ENCODE measurements at places on chromosomes 6 and 20.
A peak's percentile ranks its signal among the peaks of the same experiment; 100 is the strongest.

- DNase-seq, result no peak
Measured at GRCh38 chr6:134741200-134741536, 208.7 kb downstream of the ALDH8A1 start.

DNA sequence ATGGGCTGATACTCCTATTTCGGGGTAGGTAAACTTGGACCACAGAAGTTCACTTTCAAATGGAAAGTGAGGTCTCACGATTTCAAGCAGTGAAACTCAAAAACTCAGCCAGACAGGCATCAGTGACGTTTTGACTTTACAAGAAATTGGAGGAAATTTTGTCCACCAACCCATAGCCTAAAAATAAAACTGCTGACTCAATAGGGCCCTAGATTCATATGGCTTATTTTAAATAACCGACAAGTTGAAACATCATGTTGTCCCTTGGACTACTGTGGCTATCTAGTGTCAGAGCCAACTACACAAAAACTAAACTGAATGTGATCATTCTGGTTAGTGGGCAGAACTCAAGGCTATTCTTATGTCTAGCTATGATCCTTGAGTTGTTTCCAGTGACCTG, 486.3 kb downstream of the GRIK2 start:
- DNase-seq, result no peak

GRCh38 chr6:147508042-147508865, at the start of gene SAMD5:
Gene SAMD5 (plus strand): TSS chr6:147508690. CDS start chr6:147508929, 239 bp downstream.
- no peak for DNase-seq

DNA sequence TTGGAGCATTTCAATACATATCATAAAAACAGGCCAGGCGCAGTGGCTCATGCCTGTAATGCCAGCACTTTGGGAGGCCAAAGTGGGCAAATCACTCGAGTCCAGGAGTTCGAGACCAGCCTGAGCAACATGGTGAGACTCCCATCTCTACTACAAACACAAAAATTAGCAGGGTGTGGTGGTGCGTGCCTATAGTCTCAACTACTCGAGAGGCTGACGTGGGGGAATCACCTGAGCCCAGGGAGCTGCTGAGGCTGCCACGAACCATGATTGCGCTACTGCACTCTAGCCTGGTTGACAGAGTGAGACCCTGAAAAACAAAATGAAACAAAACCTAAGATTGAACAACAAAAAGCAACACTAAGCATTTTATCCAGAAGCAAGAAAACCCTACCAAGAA, 47.2 kb downstream of the BACH2 start:
- no peak for DNase-seq

DNA sequence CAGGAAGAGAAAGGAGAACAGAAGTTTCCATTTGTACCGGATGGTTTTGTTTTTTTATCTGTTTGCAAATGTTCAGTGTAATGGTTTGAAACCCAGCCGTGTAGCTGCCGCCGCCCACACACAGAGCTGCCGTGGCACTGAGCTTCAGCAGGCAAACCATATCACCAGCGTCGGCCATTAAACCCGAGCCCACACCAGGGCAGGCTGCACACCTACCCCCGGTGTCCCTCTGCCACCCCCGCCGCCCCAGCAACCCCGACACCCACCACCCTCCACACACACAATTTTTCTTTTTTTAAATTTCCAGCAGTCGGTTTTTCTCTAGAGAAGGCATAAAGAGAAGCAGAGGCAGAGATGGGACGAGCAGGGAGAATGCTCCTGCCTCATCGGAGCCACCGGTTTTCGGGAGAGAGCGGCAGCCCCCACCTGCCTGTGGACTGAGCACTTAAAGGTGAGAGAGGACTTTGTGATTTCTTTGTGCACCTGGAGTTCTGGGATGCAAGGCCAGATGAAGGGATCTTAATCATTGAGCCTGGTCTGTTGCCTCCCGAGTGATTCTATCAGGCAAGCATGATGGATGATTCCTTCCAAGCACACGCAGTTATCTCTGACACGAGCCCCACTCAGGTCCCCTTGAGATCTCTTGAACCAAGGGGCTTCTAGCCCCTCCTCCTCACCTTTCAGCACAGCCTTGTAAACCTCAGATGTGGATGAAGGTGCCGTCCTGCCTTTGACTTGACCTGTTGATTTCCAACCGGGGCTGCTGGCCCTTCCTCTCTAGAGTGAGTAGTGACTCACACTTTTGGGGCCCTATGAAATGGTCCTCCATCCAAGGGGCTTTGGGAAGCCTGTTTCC, 17.5 kb upstream of the ZNF831 start:
- peak; percentile 37 for DNase-seq

DNA sequence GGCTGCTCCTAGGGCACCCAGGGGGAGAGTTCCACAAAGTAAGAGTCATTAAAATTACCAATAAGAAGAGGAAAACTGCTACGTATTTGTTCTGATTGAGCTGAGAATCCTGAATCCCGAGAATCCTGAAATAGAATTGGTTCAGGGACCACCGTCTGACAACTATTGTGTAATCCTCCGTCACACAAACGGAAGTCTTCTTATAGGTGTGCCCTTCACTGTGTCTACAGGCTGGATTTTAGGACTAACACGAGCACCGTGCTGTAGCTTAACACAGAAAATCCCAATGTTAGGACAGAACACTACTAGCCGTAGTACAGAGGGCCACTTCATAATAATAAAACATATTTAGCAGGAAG, 50.6 kb upstream of the RNF182 start:
- no peak for DNase-seq

- DNase-seq, result no peak
Measured at GRCh38 chr6:56406276-56407269, 159.2 kb upstream of the COL21A1 start.

DNA sequence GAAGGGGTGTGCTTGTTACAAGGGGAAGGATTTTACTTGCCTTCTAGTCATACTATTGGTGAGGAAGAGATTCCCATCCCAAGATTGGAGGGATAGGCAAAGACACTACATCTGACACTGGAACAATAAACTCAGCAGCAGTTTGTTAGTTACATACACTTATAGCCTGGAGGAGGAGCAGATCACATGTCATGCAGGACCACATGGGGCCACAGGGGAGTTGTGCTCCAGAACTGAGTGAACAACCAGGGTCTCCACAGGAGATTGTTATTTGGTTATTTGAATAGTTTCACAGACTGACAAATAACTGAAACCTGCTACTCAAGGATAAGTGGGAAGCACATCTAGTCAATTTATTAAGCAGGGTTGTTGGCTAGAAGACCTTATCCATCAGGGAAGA, 559.4 kb upstream of the MANEA start:
- DNase-seq, result no peak

DNA sequence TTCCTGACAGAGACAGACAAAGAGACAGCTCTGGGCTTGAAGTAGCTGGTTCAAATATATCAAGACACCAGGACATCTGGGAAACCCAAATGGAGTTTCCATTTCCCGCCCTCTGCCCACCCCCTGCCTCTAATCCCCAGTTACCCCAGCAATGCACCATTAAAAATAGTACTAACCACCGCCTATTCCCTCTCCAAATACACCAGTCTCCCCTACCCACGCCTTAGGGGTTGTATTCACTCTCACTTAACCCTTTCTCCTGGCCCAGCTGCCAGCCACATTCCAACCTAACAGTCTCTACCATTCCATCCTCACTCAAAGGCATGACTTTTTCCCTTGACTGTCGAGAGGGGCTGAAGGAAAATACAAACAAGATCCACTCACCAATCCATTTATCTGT, 22.4 kb downstream of the GABBR1 start:
- no peak for DNase-seq

DNA sequence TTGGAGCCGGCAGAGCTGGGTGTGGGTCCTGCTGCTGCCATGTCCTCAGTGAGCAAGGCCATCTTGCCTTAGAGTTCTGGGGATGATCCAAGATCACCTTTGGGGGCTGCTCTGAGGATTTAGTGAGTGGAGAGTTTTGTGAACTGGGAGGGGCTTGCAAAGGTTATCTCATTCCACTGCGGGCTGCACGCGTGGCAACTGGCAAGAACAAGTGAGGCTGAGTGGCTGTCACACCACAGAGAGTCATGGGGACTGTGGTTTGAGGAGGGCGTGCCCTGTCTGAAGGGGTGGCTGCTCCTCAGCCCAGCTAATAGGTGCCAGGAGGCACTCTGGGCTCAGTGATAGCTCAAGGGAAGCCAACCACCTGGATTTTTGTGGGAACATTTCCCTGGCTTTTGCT, 37.6 kb downstream of the TTLL9 start:
- DNase-seq, result no peak

DNA sequence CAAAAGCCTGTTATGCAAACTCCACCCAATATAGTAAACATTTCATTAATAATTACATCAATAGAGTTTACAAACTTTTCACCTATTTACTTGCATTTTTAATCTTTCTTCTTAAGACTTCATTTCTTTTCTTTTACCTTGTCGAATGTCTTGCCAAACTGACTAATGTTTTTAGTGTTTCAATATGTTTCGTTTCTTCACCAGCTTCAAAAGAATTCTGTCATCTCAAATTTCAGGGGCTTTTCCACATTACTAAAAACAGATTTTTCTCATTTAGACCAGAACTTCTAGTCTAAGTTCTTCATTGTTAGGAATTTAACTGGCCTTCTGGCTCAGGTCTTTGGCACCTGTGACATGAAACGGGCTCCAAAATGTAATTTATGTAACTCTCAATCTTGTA, 196.5 kb downstream of the ARHGAP18 start:
- no peak for DNase-seq

DNA sequence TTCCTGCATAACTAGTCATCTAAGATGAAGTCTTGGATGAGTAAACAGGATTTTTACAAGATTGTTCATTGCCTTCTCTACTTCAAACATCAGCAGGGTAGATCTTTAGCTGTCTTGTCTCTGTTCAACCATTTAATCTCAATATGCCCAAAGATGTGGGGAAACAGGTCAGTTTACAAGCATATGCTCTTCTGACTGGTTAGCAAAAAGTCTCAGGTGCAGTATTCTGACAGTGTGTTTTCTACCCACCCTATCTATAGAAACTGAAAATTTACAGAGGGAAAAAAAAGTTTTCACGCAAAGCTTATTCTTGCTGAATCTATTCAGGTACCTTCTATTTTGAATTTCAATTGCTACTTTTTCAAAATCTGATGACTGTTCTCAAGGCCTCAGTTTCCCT, 29.0 kb downstream of the MAP3K5 start:
- no peak for DNase-seq

- DNase-seq, result no peak
Measured at GRCh38 chr6:131890091-131890490, 61.1 kb downstream of the CCN2 start.

All from activated naive CD4-positive, alpha-beta T cell (primary cell).